T47D (cell line): ENCODE measurements at places on chromosomes 3 and 15.

DNA sequence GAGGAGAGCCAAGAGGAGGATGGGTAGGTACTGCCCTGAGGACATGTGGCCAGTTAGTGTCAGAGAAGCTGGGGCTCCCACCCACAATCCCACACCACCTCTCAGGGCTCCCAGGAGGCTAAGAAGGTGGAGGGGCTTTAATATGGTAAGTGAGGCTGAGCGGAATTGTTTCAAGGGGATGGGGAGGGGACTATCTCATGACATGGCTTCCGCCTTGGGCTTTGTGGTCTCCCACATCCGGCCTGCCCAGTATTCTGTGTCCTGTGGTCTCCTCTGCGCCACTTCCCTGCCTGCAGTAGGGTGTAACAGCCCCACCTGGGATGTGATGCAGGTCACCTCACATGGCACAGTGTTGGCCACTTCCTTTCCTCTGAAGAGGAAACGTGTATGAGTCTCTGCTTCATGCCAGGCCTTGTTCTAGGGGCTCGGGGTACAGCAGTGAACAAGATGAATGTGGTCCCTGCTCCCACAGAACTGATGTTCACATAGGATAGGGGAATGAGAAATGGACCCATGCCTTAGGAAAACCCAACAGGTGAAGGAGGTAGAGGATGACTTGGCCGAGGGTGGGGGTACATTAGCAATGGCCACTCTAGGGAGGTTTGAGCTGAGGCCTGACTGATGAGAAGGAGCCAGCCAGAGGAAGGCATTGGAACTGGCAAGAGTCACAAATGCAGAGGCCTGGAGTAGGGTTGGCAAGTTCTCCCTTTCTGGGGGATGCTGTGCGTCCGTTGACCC is 3.2 kb downstream of the NEIL1 start:
- no peak for DNase-seq

DNA sequence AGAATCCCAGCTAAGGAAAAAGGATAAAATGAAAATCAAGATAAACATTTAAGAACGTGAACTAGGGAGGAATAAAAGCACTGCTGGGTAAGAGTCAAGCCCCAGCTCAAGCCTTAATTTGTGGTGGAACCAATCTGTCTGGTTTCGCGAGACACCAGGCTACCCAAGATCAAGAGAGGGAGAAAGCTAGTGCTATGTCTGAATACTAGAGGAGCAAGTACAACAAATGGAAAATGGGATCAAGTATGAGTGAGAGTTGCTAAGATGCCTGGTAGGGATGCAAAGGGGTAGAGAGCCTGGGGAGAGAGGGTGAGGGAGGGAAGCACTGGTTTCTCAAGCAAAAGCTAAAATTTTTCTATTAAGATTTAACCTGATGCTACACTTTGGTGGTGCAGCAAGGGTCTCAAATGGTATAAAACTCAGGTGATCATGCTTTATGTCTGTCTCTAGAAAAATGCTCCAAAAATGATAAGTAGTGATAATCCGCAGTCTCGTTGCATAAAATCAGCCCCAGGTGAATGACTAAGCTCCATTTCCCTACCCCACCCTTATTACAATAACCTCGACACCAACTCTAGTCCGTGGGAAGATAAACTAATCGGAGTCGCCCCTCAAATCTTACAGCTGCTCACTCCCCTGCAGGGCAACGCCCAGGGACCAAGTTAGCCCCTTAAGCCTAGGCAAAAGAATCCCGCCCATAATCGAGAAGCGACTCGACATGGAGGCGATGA is 1.7 kb upstream of the SETD5 start:
- no peak for DNase-seq

DNA sequence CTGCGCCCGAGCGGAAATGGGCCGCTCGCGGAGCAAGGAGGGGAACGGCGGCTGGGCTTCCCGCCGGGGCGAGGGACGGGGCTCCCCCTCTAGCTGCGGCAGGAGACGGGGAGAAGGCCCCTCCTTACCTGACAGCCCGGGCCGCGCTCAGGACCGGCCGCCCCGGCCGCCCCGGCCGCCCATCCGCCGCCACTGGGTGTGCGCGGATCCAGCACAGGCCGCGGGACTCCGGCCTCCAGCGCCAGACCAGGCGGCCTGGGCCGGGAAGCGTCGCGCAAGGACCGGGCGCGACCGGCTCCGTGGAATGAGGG is 296 bp downstream of the TPRA1 start:
- no peak for DNase-seq

- no peak for DNase-seq
These were observed 8.5 kb upstream of the IL17RD start for GRCh38 chr3:57173687-57174086.

DNA sequence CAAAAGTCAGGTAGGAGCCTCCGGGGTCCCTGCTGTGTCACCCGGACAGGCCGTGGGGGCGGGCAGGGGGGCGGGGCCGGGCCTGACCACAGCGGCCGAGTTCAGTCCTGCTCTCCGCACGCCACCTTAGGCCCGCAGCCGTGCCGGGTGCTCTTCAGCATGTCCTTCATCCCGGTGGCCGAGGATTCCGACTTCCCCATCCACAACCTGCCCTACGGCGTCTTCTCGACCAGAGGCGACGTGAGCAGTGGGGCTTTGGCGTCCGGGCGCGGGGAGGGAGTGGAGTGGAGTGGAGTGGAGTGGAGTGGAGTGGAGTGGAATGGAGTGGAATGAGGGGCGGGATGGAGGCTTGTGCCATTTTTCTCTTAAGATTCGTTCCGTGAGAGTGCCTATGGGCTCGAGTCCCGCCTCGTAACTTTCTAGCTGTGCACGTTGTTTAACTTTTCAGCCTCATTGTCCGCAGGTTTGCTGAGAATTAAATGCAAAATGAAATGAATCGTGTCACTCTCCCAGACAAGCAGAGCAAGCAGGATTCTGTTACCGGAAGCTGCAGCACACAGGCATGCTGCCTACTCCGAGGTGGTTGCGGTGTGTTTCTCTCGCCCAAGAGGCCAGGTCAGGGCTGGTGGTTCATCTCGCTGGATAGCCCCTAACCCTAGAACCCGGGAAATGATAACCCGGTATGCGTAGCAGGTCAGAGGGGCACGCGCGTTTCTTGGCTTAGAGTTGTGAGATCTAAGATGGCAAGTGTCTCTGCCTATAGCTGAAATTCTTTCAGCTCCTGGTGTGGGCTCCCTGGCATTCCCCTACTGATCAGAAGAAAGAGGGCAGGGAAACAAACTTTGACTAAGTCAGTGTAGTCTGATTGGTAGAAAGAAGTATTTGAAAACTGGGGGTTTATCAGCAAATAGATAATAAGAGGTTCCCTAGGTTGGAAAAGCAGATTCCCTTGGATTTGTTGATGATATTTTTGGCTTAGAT is at the start of gene FAH:
TSS of gene FAH (plus strand) at position 104 of the 981 bp plus-strand sequence. CDS start at position 160, 56 bp downstream.
- peak; percentile 42 for DNase-seq

GRCh38 chr3:194837457-194838127 is 151.9 kb downstream of the FAM43A start:
- no peak for DNase-seq

DNA sequence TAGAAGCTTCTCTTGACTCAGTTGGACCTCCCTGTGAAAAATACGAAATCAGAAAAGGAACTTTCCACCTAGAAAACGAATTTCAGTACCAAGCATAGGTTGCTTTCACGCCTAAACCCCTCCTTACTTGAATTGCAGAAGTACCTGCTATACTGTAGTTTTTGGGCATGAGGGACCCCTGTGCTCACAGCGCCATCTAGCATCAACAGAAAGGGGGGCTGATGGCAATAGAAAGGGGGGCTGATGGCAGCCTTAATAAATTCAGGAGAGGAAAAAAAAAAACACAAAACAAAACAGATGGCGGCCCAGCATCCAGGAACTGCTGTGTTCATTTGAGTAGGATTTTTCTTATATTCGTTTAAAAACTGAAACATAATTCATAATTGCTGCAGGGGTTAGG is 96.7 kb downstream of the NPAP1 start:
- DNase-seq, result no peak

- no peak for DNase-seq
These were observed 7.0 kb downstream of the GPR160 start for GRCh38 chr3:170044795-170045244.

DNA sequence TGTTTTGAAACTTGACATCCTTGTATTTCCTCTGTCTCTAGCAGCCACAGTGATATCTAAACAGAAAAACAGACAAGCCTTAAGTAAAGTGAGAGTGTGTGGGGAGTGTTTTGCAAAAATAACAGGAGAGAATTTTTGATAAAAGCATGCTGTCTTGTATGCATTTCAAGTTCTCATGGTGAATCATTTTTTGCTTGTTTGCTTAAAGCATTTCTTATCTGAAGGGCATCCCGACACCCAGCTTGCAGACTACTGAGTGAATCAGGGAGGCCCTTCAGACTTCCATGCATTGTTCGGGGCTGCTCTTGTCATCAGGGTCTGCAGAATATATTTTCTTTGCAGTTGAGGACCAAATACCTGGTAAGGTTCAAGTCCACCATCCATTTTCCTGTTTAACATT is 8.5 kb downstream of the CGNL1 start:
- DNase-seq, result no peak

GRCh38 chr15:89514596-89515406 is 18.4 kb upstream of the RHCG start:
- no peak for DNase-seq

- DNase-seq, result no peak
These were observed 38.2 kb upstream of the GYG1 start for GRCh38 chr3:148953094-148953493.

- no peak for DNase-seq
These were observed 8.1 kb upstream of the TIGIT start for GRCh38 chr3:114285648-114286230.

- peak; percentile 61 for DNase-seq
These were observed 6.3 kb downstream of the CAV3 start for GRCh38 chr3:8739757-8740504.

- no peak for DNase-seq
These were observed 77.0 kb upstream of the CNTN6 start for GRCh38 chr3:1015826-1016225.

DNA sequence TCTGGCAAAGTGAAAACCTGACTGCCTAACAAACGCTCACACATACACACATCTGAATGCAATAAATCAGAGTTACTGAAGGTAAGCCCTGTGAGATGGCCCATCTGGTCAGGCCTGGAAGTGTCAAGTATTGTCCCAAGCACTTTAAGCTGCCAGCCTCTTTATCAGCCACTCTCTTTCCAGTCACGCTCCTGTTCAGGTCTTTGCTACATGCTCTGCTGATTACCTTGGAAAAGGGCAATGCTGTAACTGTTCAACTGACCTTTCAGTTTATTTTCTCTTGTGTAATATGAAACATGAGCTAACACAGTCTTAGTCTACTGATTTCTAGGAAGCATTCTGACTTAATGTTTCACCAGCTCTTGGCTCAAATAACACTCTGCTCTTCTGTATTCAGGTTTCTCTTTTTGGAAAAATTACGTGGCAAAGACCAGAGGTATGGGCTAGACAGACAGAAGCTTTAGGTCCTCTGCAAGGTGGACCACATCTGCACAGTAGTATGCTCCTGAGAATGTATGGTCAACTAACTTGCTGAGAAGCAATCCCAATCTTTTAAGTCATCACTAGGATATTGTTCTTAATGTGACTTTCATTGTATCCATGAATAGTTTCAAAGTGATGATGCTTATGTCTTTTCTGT is 44.5 kb downstream of the GBE1 start:
- no peak for DNase-seq

- DNase-seq, result peak; percentile 15
These were observed 1.2 kb downstream of the SETD2 start for GRCh38 chr3:47162697-47163168.

- DNase-seq, result no peak
These were observed 463.6 kb upstream of the KCNMB2 start for GRCh38 chr3:178072391-178073305.

- DNase-seq, result no peak
These were observed 739.9 kb upstream of the NR2F2 start for GRCh38 chr15:95590533-95591044.

- DNase-seq, result no peak
These were observed 37.2 kb downstream of the CCDC54 start for GRCh38 chr3:107414325-107414964.

- DNase-seq, result no peak
These were observed 170.4 kb upstream of the TMC3 start for GRCh38 chr15:81544385-81544784.

GRCh38 chr3:14799146-14799545 is 19.6 kb upstream of the FGD5 start:
- DNase-seq, result no peak

DNA sequence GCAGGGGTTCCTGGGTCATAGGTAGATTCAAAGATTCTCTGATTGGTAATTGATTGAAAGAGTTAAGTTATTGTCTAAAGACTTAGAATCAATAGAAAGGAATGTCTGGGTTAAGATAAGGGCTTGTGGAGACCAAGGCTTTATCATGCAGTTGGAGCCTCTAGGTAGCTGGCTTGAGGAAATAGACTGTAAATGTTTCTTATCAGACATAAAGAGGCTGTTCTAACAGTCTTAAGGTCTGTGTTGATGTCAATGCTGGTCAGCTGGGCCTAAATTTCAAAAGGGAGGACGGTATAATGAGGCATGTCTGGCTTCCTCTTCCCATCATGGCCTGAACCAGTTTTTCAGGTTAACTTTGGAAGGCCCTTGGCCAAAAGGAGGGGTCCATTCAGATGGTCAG is 48.9 kb downstream of the GASK1A start:
- no peak for DNase-seq

DNA sequence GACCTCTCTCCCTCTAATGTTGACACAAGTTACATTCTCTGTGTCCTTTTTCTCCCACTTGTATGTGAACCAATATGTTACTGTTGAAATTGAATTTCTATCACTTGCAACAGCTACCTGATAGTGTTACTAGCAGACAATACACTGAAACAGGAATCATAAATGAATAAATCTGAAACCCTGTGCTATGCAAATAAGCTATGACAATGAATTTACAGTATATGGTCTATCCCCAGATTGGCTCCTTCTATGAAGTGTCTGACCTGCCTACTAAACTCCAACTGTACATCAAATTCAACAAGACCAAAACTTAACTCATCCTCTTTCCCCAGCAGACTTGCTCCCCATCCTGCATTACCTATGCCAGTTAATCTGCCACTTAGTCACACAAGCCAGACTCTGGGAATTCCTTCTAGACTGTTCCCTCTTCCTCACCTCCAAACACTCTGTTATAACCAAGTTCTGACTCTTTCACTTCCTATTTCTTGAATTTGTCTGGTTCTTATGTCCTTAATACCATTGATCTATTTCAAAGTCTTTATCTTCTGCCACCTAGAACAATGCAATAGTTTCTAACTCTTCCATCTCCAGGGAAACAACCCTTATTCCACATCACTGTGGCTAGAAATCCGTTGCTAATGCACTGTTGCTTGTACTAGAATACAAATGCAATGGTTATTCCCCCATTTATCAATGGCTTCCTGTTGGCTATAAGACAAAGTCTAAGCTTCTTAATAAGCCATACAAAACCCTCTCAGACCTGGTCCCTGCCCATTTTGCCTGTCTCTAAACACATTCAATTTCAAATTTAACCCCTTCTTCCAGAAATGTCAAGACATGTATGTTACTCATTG is 13.4 kb upstream of the ZNF639 start:
- DNase-seq, result no peak

GRCh38 chr3:197236362-197236761 is 62.0 kb downstream of the DLG1 start:
- DNase-seq, result no peak

GRCh38 chr15:29065571-29065970 is 179.8 kb downstream of the APBA2 start:
- no peak for DNase-seq

GRCh38 chr3:197408177-197408957 is 110.0 kb upstream of the DLG1 start:
- DNase-seq, result no peak
